Renal cortical epithelial cell (primary cell): ENCODE measurements at places on chromosomes 1 and 21. TPM values are rescaled to one million over a fixed set of nuclear protein-coding genes. Genes with fewer than 3 reads are reported as not detected.
A peak's percentile ranks its signal among the peaks of the same experiment; 100 is the strongest.

The SDE2 gene
- 27.2 and 34.9 TPM in 2 replicates for total RNA-seq

The ADGRL4 gene
- 10.9 and 30.7 TPM in 2 replicates for total RNA-seq

The RGS1 gene
- not detected in 2 replicates for total RNA-seq

The RPF1 gene
- total RNA-seq, result 42.6 and 55.0 TPM in 2 replicates

GRCh38 chr1:243944429-243945160, 94.6 kb upstream of the AKT3 start:
- DNase-seq, result peak; percentile 97

DNA sequence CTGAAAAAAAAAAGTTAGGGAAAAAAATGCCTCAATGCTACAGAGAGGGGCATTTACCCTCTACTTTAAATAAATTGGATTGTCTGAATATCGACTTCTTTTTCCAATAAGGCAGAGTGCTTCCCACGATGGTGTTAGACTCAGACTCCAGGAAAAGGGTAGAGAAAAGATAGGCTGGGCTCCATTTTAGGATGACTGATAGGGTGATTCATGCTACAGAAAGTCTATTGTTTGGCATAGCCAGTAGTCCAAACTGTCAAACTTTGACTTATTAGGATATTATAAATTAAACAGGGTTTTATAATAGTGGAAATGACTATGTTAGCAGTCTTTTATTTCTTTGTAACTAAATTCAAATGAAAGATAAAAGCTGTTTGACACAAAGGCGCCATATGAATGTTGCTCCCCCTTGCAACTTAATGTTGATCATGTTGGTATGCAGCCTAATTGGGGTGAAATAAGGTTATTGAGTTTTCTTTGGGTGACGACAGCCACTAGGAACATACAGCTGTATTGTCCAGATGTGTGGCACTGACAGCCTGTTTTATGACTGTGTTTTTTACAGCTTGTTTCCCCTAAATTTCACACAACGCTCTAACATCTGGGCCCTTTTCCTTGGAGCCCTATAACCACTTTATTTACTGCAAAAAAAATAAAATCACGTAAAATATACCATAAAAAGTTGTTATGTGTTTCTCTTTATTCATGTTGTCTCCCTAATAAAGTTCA, 69.3 kb downstream of the SPAG17 start:
- no peak for DNase-seq

DNA sequence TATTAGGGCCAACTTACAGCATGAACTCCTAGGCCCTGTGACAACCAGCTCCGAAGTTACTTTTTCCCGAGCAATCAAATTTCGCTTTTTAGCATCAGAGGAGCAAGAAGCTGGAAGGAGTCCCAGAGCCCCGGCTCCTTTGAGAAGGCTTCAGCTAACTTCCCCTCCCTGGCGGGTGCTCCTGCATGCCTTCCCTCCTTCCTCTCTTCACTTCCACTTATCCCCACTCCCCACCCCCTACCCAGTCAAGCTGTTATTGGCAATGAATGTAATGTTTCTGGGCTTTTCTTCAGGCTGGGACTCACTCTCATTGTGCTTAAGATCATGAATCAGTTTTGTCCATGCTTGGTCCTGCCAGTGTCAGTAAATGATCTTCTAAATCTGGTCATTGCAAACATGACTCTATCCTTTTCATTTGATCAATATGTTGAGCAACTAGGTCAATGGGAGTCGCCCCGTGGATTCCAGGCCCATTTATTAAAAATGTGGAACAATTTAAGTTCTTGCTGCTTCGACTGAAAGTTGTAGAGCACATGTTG, 94.5 kb upstream of the TSPAN2 start:
- peak; percentile 41 for DNase-seq

GRCh38 chr1:10339815-10340214, 59.0 kb upstream of the PGD start:
- peak; percentile 33 for DNase-seq

DNA sequence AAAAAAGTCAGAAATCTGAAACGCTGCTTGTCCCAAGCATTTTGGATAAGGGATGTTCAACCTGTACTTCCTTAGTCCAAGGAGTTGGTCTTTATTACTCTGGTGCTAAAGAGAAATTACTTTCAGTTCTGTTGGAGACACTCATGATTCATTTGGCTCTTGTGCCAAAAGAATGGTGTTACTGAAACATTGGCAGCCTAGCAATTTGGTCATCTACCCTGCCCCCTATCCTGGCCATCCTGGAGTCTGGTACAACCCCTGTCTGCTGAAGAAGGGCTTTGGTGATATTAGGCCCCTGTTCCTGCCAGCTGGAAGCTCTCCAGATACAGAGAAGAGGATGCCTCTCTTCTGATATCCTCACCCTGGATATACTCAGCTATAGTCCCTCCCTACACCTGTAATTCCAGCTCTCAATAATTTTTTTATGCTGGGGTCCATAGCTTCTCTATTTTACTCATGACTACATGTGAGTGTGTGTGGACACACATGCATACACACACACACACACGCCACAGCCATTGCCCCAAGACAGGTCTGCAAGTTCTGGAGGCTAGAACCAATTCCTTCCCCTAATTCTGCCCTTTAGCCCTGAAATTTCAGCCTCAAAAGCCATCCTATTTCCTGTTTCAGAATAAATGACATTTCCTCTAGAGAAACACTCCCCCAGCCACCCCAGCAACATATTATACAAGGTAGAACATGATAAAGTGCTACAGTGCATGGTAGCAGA, 40.0 kb downstream of the LHX8 start:
- DNase-seq, result no peak

- DNase-seq, result no peak
Observed at GRCh38 chr1:214378492-214378891, 97.5 kb downstream of the SMYD2 start.

- no peak for DNase-seq
Observed at GRCh38 chr21:42595283-42596187, 57.9 kb upstream of the PDE9A start.

DNA sequence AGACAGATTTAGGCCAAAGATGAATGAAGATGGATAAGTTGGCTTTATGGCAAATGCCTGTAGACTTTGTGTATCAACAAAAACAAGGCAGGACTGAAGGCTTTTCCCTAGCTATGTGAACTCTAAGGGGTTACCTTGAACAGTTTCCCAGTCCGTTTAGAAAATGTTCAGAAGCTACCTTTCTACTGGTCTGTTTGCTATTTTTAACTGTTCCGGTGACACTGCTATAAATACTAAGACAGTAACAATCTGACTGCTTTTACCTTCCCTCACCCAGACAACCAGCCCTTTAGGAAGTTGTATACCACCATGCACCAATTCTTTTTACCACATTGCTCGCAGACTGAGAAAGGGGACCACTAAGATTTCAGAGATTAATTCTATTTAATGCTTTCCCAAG, 102.2 kb downstream of the PHTF1 start:
- DNase-seq, result no peak

DNA sequence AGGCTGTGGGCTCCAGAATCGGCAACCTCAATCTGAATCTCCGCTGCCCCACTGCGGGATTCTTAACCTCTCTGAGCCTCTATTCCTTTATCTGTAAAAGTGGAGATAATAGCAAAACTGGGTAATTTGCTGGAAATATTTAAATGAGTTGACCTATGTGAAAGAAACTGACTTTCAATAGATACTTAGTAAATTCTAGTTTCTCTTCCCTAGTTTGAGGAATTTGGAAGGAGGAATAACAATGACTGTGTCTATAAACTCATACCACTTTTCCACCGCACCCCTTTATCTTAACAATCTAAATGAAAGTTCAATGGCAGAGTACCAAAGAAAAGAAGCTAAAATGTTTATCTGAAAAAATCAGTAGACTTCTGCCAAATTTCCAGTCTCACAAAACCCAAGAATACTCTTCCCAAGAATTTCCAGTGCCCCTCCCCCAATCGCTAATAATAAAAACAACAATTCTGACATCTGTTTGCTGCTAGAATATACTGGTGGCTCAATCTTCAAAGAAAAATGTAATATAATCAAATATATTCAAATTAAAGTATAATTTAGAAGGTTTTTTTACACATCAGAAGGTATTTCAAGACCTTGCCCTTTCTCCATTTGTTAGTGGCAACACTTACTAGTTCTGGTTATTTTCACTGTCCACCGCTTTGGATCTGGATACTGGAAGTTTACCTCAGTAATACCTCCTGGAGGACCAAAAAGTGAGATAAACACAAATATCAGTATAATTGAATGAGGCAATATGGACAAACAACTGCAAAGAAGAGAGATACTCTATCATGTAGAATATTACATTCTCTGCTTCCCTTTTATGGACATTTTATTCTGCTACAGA, 171.2 kb downstream of the LTN1 start:
- DNase-seq, result no peak

DNA sequence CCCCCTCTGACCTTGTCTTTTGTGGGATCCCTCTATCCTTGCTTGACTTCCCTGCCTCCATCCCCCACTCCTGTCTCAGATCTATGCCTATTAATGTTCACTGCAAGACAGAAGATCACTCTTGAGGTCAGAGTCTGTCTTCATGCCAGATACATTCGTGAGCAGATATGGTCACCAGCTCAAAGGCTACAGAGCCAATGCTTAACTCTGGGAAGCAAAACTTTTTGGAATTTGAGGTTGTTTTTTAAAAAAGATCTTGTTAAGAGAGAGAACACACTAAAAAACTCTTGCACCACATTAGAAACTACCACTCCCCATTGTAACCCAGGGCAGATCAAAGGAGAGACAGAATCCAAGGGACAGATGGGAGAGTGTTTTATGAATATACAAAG, 17.1 kb upstream of the A3GALT2 start:
- DNase-seq, result peak; percentile 59

GRCh38 chr1:188782220-188782841, 1695.3 kb downstream of the BRINP3 start:
- DNase-seq, result peak; percentile 65

DNA sequence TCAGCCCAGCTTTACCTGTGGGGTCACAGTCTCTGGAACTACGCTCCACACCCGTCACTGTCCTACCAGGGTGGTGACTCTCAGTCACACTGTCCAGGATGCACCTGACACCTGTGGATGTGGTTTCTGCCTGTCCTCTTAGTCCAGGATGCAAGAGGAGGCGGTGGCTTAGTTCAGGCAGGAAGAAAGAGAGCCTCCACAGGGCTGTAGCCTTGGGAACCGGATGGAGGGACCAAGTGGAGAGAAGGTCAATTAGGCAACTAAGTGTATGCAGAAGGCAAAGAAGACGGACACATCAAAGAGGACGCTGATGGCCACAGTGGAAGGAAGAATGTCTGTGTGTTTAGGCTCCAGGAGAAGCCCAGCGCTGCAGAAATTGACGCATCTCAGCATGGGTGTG, 153.9 kb upstream of the IRF2BP2 start:
- no peak for DNase-seq

- DNase-seq, result no peak
Observed at GRCh38 chr1:210500831-210501230, 172.1 kb downstream of the HHAT start.

DNA sequence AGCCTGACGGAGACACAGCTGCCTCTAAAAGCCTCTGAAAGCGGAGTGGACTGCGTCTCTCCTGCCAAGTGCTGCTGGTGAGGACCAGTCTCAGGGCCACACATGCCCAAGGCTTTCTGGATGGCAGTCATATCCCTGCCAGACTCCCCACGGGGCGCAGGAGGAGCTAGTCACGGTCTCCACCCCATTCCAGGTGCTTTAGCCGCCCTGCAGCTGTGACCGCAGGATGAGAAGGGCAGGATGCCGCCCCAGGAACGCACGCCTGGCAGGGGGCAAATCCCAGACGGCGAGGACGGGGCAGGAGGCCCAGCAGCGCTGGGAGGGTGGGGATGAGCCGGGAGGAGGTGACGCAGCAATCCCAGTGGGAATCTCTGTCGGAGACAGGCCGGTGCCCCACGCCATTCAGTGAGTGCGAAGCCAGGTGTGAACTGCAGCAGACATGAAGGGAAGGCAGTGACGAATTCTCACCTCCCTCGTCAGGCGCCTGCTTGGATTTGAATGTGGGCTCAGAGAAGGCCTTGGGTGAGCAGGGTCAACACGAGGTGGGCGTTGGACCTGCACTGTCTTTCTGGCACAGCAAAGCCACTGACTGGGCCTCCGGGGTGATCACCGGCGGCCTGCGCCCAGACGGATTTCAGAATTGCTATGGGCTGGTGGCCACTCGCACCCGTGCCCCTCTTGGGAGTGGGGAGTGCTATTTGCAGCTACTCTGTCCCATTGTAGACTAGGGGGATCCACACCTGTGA, 38.5 kb upstream of the SLC19A1 start:
- DNase-seq, result no peak

GRCh38 chr1:243837907-243838535, 12.0 kb downstream of the AKT3 start:
- no peak for DNase-seq

GRCh38 chr1:157199421-157199755, 61.2 kb upstream of the ETV3 start:
- no peak for DNase-seq

GRCh38 chr1:230632273-230632873, 9.9 kb upstream of the COG2 start:
- peak; percentile 45 for DNase-seq

DNA sequence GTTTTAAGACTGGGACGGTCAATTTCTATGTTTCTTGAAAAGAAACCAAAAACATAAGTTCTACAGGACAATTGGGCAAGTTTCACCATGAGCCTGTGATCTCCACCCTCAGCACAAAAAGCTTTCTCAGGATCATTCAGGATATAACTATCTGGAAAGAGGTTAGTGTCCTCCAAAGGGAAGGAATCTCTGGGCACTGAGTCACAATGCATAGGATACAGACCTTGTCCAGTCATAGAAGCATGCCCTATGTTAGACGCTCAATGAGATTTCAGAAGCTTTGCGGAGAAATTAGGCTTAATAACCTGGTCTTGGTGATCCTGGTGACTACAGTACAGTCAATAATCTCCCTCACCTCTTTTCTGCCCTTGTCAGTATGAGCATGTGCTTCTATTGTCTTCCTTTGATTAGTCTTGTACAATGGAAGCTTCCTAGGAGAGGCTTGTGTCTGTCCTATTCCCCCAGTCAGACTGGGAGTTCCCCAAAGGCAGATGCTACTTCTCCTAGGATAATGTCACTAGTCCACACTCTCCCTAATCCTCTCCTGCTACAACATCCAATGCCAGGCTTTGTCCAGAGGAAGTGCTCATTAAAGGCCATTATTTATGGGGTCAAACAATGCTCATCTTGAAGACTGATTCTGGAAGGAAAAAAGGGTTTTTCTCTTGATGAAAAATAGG, 97.4 kb downstream of the KCNH1 start:
- DNase-seq, result no peak

DNA sequence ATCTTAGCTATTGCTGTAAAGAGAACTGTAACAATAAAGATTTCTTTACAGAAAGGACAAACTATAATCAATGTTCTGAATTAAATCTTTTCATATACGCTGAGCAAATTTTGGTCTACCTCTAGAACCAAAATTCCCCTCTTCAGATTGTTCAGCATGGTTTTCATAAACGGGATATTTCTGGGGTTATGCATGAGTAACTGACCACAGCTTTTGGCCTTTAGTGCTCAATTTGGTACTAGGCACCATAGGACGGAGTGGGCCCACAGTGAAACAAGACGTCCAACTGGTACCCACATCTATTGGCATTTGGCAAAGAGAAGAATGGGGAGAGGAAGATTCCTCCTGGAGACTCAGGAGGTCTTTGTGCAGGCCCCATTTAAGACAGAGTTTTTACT, 184.5 kb downstream of the TGFBR3 start:
- no peak for DNase-seq
